ENCODE measurements at places on chromosomes 12 and 14. TPM values are rescaled to one million over a fixed set of nuclear protein-coding genes. Genes with fewer than 3 reads are reported as not detected.
A peak's percentile ranks its signal among the peaks of the same experiment; 100 is the strongest.

SERPINA9 gene
- not detected for total RNA-seq

KRT83 gene
- total RNA-seq: not detected

SLC5A8 gene
- not detected for total RNA-seq

DNA sequence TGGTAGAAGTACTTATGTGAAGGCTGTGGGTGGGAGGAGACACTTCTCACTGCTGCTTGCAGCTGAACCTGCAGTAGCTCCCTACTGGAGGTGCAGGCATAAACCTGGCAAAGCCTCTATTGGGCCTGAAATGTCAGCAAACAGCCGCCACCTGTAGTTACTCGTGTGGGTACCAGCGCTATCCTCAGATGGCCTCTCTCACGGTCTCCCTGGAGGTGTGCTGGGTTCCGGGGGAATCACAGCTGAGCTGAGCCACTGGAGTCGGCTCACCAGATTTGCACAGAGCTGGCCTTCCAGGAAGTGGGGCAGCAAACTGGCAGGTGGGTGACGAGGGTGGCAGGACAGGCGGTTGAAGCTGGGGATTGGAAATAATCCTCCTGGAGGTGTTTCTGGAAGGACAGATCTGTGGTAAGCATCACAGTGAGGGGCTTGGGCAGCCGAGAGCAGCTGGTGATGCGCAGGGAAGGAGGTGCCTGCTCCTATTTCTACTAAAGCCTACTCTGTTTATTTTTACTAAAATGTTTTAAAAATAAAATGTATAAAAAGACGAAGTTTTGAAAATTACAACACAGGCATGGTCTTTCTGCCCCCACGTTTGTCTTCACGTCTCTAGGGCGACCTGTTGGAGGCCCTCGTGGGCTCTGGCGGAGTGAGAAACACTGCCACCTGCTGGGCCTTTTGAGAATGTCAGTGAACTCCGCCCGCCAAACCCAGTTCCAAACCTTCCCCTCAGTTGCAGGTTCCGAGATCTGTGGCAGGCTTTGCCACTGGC lies 67.8 kb upstream of the PLEKHG3 start:
- peaks cover 9% of the 10 kb centered on the region for H3K27me3 ChIP-seq
- H3K4me1 ChIP-seq: peaks cover 9% of the 10 kb centered on the region
- no peaks in the 10 kb centered on the region for H3K36me3 ChIP-seq
- H3K4me3 ChIP-seq: no peak overlapping the region

DNA sequence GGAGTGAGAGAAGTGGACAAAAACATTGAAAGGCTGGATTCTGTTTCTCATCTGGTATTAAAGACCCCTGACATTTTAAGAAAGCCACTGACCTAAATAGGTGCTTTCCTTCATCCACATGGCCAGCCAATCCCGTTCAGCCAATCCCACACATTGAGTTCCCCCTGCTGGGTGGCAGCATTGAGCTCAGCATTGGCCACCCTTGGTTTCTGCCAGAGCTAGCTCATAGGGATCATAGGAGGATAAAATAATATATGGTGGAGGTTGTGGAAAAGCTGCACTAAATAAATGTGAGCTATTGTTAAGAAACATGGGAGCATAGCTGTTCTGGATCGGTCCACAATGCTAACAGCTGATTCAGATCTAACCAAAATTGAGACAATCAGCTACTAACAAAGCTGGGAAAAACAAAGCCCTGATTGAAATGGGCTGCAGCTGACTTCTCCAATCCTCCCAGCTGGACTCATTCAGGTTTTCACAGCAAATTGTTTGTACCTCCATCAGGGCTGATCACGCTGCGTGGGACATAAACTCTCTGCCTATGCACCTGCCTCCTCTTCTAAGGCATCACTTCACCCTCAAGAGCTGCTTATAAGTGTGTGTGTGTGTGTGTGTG lies 256.5 kb downstream of the EMP1 start:
- H3K27ac ChIP-seq: no peak overlapping the region
- no peaks in the 10 kb centered on the region for H3K27me3 ChIP-seq
- no peaks in the 10 kb centered on the region for H3K4me1 ChIP-seq

GRCh38 chr14:103304706-103305105 lies 29.3 kb upstream of the EIF5 start:
- peaks cover 20% of the 10 kb centered on the region for H3K27me3 ChIP-seq
- no peak for DNase-seq
- no peaks in the 10 kb centered on the region for H3K4me1 ChIP-seq
- no peaks in the 10 kb centered on the region for H3K36me3 ChIP-seq
- no peak overlapping the region for H3K27ac ChIP-seq
- no peak overlapping the region for H3K4me3 ChIP-seq

- H3K27me3 ChIP-seq: no peaks in the 10 kb centered on the region
- peaks cover 20% of the 10 kb centered on the region for H3K4me1 ChIP-seq
- peak overlapping the region; percentile 29 for H3K27ac ChIP-seq
Measured at GRCh38 chr12:57829025-57829777, 10.7 kb upstream of the AVIL start.

GRCh38 chr12:66612090-66612775 lies 66.6 kb downstream of the GRIP1 start:
- H3K4me3 ChIP-seq: no peak overlapping the region
- no peak for DNase-seq
- H3K27me3 ChIP-seq: peaks cover 5% of the 10 kb centered on the region
- H3K36me3 ChIP-seq: no peaks in the 10 kb centered on the region
- no peak overlapping the region for H3K27ac ChIP-seq

DNA sequence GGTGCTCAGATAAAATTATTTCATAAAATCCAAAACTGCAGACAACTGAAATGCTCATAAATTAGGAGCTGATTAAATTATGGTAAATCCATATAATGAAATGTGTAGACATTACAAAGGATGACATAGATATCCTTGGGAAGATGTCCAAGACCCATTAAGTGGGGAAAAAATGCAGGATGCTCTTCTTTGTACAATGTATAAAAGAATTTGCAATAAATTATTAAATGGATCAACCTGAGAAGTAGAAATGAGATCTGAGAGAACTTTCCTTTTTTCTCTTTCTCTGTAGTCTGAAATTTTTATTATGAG lies 336.4 kb upstream of the E2F7 start:
- no peak overlapping the region for H3K4me3 ChIP-seq
- DNase-seq: no peak
- H3K27ac ChIP-seq: no peak overlapping the region

DNA sequence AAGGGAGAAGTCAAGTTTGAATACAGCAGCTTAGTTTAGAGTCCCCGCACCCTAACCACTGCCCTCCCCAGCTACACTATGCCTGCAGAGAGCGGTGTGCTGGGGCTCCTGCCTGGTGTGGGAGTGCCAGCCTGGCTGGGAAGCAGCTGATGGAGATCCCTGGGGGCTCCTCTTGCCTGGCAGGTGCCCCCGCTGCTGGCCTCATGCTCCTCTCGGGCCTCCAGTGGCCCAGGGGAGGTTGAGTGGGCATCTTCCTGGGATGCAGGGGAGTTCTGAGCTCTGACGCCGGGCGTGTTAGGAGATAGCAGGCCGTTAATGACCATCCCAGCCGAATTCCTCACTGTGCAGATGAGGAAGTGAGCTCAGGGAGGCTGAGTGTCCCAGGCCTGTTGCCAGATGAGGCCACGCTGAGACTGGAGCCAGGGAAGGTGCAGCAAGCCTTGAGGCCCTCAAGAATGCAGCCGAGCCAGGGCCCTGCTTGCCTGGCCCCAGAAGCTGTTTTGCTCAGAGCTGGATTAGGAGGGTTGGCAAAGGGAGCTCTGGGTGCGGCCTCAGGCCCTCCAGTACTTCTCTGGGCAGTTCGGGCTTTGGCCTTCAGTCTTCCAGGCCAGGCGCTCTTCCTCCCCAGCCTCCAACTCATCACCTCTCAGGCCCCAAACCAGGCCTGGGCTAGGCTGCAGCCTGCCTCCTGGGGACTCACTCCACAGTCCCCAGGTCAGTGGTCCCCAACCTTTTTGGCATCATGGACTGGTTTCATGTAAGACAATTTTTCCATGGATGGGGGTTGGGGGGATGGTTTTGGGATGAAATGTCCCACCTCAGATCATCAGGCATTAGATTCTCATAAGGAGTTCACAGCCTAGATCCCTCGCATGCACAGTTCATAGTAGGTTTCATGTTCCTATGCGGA lies 6.6 kb upstream of the CYP46A1 start:
- H3K36me3 ChIP-seq: no peaks in the 10 kb centered on the region
- H3K4me3 ChIP-seq: no peak overlapping the region
- no peaks in the 10 kb centered on the region for H3K27me3 ChIP-seq
- H3K4me1 ChIP-seq: peaks cover 1% of the 10 kb centered on the region
- no peak overlapping the region for H3K27ac ChIP-seq

GRCh38 chr14:20934148-20934762 lies 21.0 kb upstream of the RNASE2 start:
- H3K36me3 ChIP-seq: no peaks in the 10 kb centered on the region
- DNase-seq: no peak
- no peaks in the 10 kb centered on the region for H3K4me1 ChIP-seq
- H3K27me3 ChIP-seq: no peaks in the 10 kb centered on the region
